NCI-H2227 treated with DMSO at 0.1 percent for 48 hours (cell line): ENCODE measurements at places on chromosomes 16 and 17.
A peak's percentile ranks its signal among the peaks of the same experiment; 100 is the strongest.

GRCh38 chr17:58273453-58274104, 7.2 kb downstream of the MPO start:
- DNase-seq = no peak

- no peak for DNase-seq
Measured at GRCh38 chr16:68338326-68339119, 27.7 kb downstream of the PRMT7 start.

- DNase-seq = peak; percentile 81
Measured at GRCh38 chr16:78122774-78123315, 23.4 kb downstream of the WWOX start.

DNA sequence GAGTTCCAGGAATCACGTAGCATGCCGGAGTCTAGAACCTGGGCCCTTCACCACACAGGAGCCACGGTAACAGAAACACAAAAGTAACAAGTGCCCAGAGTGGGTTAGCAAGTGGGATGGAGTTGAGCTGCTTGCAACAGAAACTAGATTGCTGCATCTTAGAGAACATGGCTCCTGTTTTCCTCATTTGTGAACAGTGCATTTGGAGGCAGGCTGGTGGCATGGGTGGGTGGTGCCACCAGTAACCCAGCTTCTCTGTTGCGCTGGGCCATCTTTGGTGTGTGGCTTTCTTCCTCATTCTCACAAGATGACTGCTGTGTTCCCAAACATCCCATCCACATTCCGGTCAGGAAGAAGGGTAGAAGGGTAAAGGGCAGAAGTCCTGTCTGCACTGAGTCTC, 95.5 kb downstream of the KATNIP start:
- no peak for DNase-seq

- no peak for DNase-seq
Measured at GRCh38 chr16:17784073-17784472, 313.3 kb upstream of the XYLT1 start.

- no peak for DNase-seq
Measured at GRCh38 chr17:74006371-74006770, 197.1 kb upstream of the RPL38 start.

- no peak for DNase-seq
Measured at GRCh38 chr17:80233202-80233601, 13.0 kb downstream of the SLC26A11 start.

DNA sequence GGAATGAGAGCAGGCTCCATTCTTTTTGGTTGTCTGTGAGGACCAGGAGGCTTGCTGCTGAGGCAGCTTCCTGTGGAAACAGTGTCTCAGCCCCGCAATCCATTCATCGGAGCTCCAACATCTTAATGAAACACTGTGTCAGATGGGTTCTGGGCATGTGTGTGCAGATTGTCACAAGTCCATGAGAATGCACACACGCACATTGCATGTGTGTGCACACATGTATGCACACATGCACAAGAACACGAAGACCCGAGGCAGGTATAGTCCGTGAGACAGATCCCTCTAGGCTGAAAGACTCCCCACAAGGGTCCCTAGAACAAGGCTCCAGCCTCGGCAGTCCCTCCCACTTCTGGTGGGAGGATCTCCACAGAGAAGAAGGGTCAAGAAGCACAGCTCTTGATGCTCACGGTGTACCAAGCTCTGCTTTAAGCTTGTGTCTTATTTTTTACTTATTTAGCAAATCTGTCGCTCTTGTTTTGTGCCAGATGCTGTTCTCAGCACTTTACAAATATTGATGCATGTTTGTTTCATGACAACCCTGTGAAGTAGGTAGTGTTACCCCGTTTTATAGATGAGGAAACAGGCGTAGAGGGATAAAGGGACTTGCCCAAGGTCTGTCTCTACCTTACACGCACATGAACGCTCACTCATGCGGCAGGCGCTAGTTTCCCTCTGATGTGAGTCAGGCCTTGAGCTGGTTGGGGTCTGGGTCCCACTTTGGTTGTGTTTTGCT, 213.1 kb downstream of the SEC14L1 start:
- no peak for DNase-seq

DNA sequence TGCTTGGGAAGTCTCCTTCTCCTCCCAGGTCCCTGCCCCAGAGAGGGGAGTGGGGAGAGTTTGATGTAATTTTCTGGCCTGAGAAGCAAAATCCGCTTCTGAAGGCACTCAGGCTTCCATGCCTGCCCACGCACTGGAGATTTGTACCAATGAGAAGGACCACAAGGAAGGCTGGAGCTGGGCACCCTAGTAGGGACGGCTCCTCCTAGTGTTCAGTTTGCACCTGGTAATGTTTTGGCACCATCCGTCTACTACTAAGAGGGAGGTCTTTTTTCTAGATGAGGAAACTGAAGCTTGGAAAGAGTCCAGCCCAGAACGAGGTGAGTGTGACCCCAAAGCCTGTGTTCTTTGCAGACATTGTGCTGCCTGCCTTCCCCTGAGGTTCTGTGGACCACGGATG, 83.6 kb upstream of the NLRP1 start:
- no peak for DNase-seq

- no peak for DNase-seq
Measured at GRCh38 chr17:64087252-64088005, 42.5 kb downstream of the ERN1 start.

DNA sequence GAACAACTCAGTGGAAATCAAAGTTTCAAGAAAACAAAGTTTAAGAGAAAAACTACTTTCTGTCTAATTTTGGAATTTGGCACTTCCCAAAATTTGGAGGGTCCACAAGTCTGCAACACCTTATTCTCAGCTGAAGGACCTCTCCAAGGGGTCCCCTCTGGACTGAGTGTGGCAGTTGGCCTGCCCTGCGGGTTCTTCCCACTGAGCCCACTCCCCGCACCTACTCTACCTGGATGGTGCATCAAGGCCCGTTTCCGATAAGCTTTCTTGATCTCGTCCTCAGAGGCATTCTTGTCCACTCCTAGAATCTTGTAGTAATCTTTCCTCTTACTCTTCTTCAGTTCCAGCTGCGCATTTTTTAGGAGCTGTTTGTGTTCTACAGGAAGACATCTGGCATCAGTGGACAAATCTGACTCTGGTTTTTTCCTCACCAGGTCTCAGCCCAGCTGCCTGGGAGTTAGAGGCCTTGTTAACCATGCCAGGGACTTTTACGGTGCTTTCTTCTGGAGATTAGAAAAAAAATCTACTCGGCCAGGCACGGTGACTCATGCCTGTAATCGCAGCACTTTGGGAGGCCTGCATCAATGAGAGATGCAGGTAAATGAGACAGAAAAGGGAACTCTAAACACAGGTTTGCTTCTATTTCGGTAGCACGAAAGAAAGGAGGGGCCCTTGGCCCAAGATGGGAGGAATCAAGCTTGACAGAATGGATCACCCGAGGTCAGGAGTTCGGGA, 15.6 kb downstream of the CNP start:
- peak; percentile 30 for DNase-seq

GRCh38 chr17:63116228-63116627, 150.2 kb downstream of the TANC2 start:
- peak; percentile 14 for DNase-seq

GRCh38 chr17:1493291-1493980, 950 bp upstream of the MYO1C start:
- no peak for DNase-seq

DNA sequence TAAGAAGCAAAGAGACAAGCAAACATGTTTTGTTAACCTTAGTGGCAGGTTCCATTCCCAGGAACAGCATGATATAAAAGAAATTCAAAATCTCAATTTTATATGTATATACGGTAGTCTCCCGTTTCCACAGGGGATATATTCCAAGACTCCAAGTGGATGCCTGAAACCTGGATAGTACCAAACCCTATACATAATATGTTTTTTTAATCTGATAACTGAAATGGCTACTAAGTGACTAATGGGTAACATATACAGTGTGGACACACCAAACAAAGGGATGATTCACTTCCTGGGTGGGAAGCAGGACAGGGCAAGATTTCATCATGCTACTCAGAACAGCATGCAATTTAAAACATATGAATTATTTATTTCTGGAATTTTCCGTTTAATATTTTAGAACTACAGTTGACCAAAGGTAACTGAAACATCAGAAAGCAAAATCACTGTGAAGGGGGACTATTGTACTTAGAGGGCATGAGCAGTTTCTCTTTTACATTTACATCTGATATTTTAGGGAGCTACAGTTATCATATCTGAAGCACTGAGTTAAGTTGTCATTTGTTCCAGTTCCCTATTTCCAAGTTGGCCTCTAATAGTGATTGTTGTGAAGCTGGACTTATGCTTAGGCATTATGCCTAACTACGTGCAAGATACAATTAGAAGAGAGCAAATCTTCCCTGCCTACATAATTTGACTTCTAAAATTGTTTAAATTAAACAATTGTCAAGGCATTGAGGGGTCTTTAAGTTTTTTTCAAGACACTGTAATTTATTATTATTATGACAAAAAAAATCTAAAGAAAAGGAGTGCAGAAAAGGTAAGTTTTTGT, 34.1 kb upstream of the ABCA6 start:
- DNase-seq = no peak

DNA sequence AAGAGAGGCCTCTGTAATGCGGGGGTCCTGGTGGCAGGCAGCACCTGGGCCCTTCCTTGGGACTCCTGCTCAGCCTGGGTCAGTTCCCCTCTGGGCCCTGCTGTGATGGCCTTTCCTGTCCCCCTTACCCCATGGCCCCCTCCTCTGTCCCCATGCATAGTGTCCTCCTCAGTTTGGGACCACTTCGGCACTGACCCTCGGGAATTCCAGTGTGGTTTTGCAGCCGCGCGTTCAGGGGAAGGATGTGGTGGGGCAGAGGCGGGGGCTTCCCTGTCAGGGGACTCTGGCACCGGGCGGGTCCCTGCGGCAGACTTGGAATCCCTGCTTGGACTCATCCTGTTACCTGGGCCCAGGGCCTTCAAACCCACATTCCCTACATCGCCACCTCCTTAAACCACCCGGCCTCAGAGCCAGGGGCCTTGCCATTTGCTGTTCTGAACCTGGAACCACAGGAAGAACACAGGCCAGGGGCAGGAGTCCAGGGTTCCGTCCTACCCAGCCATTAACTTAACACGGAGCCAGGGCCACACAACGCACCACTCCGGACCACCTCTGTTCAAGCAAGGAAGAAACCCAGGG, 31.4 kb upstream of the EIF1 start:
- no peak for DNase-seq

DNA sequence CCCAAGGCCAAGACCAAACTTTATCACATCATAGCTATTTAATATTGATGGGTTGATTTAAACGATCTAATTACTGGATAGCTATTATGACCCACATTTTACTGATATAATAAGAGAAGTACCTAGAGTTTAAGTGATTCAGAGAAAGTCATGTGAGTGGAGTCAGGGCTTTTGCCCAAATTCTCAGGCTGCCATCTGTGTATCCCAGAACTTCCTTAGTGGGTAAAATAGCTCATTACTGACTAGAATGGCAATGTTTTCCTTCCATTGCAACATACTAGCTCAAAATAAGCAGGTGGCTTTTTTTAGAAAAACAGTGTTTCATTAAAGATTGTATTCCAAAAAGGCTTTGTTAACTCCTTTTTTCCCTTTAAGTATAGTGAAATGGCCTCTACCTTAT, 113.9 kb upstream of the MAF start:
- no peak for DNase-seq

DNA sequence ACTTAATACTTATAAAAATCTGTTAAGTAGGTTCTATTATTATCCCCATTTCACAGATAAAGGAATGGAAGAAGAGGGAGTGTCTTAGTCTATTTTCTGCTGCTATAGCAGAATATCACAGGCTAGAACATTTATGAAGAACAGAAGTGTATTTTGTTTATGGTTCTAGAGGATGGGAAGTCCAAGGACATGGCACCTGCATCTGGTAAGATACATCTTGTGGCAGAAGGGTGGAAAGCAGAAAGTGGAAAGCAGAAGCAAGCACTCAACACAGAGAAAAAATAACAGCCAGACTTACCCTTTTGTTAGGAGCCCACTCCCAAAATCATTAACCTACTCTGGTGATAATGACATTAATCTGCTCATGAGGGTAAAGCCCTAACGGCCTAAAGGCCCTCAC, 422.4 kb downstream of the NPIPA8 start:
- no peak for DNase-seq

DNA sequence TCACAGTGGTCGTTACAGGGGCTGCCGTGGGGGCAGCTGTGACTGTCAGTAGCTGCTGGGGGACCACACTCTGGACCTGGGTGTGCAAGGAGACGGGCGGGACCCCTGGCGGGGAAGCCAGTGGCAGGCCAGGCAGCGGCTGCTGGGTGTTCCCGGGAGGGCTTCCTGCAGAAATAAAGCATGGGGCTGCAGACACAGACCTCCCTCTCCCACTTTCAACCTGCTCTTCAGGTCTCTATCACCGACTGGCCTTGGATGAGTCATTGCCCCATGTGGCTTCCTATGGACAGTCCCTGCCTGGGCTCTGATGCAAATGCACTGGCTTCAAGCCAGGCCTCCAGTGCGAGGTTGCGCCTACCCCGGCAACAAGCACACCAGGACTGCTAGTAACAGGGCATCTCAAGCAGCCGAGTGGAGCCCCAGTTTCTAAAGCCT, 17.2 kb downstream of the SREBF1 start:
- no peak for DNase-seq
